ENCODE measurements at places on chromosomes 7 and 10.

- DNase-seq, result no peak
These were observed 5.6 kb downstream of the BAG3 start for GRCh38 chr10:119656760-119657159.

DNA sequence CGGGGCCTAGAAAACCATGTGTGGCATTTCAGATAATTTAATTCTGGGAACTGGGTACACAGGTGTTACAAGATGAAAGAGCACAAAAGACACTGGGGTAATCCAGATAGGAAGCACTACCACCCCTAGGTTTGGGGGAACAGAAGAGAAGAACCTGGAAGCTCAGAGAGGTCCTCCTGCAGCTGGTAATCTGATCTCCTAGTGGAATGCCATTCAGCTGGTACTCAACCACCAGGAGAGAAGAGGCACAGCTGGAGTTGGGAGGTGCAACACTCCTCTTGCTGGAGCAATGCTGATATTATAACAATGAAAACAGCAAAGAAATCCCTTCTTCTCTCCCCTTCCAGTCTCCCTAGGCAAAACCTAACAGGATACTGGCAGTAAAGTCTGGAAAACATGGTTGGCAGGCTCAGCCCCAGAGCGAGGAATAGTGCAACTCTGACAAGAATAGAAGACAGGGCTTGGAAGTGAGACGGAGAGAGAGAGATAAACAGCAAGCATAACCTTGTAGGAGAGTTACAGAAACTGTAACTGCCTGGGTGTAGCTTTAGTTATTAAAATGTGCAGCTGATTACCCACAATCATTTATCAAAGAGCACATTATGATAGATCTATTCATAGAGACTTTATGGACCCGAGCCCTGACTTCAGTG, 35.0 kb downstream of the NRF1 start:
- DNase-seq, result no peak

DNA sequence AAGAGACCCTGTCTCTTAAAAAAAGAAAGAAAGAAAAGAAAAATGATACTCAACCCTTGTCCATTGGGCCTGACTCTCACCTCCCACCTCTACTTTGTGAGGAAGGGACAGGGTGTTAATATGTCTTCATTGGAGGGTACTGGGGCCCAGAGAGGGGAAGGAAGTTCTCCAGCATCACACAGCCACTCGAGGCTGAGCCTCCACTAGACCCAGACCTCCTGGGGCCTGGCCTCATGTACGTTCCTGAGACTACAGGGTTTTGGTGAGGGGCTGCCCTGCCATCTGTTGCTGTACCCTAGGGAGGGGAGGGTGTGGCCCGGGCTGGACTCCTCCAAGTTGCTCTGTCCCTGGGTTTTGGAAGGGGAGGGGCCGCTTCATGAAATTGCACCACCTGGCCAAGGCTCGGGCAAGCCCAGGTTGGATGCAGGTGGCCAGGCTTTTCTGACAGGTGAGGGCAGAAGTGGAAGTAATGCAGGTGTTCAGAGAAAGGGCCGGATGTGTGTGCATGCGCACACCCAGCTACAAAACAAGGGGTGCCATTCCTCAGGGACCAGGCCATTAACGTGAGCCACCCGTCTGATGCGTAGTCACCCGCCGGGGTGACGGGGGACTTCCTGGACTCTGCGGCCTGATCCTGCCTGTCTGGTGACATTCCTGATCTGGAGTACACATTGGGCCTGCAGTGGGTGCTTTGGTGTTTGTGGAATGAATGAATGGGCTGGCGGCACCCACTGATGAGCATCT, 21.7 kb downstream of the GTF2IRD1 start:
- no peak for DNase-seq

GRCh38 chr7:27147199-27148030, at the start of gene HOXA6:
Gene HOXA6 (minus strand): TSS chr7:27147774. CDS start chr7:27147749, 25 bp downstream.
- peak; percentile 92 for DNase-seq

DNA sequence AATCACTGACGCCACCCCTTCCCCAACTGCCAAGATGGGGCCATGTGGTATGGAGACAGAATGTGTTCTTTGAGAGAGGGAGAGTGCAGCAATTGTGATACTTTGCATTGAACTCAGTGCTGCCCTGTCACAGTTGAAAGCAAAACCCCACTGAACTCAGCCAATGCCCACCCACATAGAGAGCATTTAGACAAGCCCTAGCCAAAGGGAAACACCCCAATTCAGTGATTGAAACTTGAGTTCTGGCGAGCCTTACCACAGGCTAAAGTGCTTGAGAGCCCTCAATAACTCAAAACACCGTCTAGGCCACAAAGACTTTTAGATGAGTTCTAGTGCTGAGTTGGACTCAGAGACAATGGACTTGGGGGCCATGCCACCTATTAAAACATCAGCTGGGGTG, 751.9 kb upstream of the POT1 start:
- DNase-seq, result no peak

GRCh38 chr7:64907641-64908326, 4.7 kb downstream of the ZNF273 start:
- no peak for DNase-seq

DNA sequence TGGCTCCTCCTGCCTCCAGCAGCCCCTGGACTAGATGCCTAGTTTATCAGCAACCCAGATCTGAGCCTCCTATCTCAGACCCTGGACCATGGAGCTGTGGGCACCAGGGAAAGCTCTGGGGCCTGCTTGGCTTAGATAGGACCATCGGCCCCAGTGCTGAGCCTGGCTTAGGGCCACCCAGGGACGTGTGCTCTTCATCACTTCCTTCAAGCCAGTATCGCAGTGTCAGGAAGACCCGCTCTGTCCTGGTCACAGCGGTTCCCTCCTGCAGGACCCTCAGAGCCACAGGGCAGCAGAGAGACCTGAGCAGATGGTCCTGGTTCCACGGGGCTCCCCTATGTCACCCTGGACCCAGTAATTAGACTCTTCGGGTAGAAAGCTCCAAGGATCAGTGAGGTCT, 105.7 kb upstream of the FAM20C start:
- DNase-seq, result no peak

DNA sequence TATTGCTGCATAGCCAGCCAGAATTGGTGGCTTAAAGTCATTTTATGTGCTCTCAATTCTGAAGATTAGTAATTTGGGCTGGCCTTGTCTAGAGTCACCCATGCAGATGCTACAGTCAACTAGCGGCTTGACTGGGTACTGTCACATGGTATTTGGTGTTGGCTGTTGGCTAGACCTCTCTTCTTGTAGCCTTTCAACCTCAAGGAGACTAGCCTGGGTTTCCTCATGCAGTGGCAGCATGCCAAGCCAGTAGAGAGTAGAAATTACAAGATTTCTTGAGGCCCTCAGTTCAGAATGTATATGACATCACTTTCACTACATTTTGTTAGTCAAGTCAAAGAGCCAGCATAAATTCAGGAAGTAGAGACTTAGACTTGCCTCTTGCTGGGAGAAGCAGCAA, 3.7 kb upstream of the ZNF800 start:
- DNase-seq, result peak; percentile 58

GRCh38 chr7:155769701-155770100, 42.6 kb downstream of the SHH start:
- no peak for DNase-seq

DNA sequence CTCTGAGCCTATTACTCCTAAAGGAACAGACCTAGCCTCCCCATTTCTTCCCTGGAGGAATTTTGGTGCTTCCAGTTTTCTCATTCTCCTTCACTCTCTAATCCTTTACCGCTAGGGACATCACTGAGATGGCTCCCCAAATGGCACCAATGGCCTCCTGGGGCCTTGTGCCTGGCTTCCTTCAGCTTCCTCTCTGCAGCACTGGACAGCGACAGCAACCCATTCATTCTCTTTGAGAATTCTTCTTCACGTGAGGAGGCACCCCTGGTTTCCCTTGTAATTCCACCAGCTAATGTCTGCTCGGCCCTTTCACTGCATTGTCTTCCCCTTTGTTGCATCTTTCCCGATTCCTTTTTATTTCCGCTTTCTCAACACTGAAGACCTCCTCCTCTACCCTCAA, 24.6 kb upstream of the KDM7A start:
- DNase-seq, result no peak

DNA sequence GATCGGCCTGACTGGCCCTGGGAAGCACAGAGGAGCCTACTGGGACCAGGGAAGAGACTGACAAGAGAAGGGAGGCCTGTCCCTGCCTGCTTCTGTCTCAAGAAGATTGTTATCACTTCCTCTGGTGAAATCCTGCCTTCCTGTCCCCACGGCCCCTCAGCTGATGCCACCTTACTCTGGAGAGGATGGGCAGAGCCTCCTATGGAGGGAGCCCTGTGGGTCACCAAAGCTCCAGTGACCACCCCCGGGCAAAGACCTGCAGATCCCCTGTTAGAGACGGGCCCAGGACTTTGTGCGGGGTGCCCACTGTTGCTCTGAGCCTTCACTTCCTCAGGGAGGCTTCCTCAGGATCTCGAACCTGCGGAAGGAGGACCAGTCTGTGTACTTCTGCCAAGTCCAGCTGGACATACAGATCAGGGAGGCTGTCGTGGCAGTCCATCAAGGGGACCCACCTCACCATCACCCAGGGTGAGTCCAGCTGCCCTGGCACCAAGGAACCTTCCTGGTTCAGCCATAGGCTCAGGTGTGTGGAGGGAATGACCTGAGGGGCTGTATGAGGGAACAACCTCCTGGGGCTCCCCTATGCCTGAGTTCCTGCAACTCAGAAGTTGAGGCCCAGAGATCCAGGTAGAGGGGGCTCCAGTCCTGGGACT, 1.4 kb upstream of the PILRB start:
- peak; percentile 64 for DNase-seq

GRCh38 chr10:91804126-91804510, 5.9 kb downstream of the TNKS2 start:
- DNase-seq, result no peak

GRCh38 chr7:7438851-7439250, 96.8 kb downstream of the COL28A1 start:
- no peak for DNase-seq

- peak; percentile 87 for DNase-seq
These were observed 57.8 kb upstream of the PCGF5 start for GRCh38 chr10:91162495-91163268.

DNA sequence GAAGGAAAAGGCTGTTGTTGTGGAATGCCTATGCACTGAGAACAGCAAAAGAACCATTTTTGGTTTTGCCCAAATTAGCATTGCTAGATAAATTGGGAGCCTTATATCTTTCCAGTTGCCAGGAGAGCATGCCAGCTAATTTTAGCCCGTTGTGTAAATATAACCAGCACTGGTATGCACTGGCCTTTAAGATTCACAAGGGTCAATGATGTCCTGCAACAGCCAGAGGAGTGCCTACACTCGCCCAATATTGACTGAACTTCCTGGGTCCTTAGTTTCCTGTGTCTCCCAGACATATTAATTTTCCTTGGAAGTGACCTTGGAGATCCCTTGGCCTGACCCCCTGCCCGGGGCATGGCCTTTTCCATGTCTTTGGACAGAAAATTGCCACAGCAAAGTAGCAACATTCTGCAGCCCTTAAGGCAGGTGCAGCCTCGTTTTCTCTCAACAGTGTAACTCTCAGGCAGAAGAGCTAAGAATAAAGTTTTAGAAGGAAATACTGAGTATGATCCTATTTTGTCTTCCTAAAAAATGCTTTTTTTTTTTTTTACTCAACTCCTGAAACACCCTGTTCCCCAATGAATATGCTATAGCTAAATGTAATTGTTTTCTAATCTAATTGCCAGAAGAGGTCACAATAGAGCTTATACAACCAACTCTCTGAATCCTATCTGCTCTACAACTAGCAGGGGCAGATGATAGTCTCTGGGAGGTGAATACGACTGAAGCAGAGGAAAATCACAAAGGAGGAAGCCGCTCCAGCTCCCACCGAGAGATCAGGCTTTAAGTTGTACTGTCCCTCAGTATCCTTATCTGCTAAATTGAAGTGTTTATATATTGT, 131.9 kb upstream of the PCGF5 start:
- peak; percentile 47 for DNase-seq

- no peak for DNase-seq
These were observed 123.6 kb downstream of the LYZL1 start for GRCh38 chr10:29412485-29412884.

GRCh38 chr10:101749047-101750016, 26.6 kb downstream of the FGF8 start:
- DNase-seq, result no peak

DNA sequence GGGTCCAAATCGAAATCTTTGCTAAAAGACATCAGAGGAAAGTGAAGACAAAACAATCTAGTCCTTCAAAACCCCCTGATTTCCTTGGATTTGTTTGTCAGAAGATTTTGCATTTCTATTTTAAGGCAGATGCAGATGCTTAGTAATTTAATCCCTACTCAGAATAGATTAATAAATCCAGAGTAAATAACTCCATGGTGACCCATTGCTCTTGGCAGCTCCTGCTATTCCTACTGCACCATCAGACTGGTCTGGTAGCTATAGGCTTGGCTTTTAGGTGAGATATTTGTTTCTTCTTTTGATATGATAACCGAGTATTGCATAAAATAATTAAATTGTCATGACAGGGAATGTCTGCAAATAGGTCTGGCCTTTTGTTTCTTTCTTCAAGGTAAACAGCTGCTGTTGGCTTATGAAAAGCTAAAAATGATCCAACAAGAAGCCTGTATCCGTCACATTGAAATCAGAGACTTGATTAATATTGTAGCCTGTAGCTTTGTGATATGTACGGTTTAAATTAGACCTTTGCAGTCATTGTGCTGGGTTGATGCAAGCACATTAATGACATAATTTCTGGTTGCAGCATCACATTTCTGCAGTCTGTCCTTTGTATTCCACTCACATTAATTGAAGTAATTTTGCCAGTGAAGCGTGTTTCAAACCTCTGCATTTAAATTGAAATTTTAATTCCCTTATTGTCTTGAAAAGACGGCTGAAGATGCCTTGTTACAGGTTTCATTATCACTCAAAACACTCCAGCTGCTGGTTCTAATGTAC, 40.7 kb downstream of the EXOC4 start:
- no peak for DNase-seq

DNA sequence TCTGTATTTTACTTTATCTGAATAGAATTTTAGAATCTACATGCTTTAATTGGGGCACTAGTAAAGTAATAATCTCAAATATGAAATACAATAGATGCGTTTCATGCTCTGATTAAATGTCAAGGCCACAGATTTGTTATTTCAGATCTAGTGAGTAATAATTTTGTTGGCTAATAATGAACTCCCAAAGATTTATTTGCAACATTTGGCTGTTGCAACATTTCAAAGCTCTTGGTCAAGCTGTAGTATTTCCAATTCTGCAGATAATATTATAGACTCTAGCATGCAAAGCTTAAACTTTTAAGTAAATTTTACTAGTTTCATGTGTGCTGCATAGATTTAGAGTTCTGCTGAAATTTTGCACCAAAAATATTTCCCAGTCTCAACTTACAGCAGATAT, 16.7 kb downstream of the LRRN3 start:
- no peak for DNase-seq

DNA sequence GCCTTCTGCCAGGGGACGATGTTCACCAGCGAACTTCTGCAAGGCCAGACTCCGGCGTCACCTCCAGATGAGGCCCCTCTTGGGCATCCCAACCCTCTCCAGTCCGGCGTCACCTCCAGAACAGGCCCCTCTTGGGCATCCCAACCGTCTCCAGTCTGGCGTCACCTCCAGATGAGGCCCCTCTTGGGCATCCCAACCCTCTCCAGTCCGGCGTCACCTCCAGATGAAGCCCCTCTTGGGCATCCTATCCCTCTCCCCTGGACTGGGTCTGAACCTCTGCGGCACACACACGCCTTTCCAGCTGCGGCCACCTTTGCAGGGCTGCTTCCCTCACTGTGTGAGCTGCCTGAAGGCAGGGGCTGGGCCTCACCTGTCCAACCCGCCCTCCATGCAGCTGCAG, 241.5 kb downstream of the ELFN1 start:
- DNase-seq, result no peak
